Umbilical cord (tissue), 2 donors: ENCODE measurements at places on chromosomes 16 and 17. TPM values are rescaled to one million over a fixed set of nuclear protein-coding genes. Genes with fewer than 3 reads are reported as not detected.
A peak's percentile ranks its signal among the peaks of the same experiment; 100 is the strongest.

DNA sequence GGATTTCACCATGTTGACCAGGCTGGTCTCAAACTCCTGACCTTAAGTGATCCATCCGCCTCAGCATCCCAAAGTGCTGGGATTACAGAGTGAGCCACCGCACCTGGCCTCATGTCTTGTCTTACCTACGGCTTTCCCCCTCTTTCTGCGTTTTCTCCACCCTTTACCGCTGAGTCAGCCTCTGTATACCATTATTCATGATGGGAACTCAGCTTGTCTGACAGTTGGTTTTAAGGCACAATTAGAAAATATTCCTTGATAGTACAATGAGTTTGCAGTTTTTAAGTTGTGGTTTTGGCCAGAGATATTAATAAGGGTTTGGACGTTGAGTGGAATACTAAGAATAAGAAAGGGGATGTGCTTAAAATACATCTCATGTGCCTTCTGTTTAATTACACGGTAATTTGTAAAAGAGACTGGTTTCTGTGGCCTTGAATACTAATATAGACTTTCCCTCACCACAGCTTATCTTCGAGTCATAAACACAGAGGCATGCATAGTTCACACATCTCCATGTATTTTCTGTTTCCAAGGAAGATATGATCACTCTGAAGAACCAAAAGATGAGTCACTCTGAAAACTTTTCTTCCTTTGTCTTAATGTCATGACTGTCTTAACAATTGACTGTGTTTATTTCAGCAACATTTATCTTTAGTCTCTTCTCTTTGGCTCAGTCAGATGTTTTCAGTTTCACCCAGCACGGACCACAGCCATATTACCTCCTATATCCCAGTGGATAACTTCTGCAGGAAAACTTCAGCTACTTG, 54.4 kb downstream of the PITPNC1 start:
- DNase-seq = no peak

GRCh38 chr17:71337938-71338337, 782.9 kb upstream of the SOX9 start:
- DNase-seq = no peak

DNA sequence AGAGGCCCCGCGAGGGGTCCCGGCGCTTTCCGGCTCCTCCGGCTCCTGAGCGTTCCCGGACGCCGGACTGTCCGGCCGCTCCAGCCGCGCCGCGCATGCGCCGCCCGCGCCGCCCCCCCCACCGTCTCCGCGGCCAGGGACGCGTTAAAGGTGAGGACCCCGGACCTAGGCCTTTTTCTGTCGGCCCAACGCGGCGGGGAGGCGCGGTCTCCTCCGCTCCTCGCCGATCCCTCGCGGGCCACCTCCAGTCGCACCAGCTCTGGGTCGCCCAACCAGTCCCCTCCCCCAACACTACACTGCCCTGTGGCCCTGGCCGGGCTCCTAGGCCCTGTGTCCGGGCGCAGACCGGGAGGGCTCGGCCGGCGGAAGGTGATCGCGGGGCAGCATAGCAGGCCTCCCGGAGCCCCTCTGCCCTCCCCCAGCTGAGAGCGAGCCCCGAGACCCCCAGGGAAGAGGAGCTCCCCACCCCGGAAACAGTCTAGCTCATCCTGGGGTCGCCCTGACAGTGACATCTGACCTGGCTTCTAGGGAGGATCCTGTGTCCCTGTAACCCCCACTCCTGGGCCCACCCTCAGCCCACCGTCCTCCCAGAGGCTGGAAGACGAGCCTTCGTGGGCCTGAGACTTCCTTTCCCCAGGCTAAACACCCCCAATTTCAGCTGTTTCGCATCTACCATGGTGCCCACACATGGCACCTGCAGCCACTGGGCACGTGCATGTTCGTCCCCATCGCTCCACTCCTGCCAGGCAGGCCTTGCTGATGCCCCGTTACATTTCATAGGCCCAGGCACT, 14.7 kb upstream of the BCAR1 start:
- DNase-seq = peak; percentile 73

GRCh38 chr16:46826631-46827030, 4.3 kb downstream of the C16orf87 start:
- DNase-seq = no peak

GRCh38 chr16:84331998-84332780, 36.1 kb upstream of the ATP2C2 start:
- no peak for DNase-seq

GRCh38 chr17:14078027-14078426, 8.7 kb downstream of the COX10 start:
- no peak for DNase-seq

DNA sequence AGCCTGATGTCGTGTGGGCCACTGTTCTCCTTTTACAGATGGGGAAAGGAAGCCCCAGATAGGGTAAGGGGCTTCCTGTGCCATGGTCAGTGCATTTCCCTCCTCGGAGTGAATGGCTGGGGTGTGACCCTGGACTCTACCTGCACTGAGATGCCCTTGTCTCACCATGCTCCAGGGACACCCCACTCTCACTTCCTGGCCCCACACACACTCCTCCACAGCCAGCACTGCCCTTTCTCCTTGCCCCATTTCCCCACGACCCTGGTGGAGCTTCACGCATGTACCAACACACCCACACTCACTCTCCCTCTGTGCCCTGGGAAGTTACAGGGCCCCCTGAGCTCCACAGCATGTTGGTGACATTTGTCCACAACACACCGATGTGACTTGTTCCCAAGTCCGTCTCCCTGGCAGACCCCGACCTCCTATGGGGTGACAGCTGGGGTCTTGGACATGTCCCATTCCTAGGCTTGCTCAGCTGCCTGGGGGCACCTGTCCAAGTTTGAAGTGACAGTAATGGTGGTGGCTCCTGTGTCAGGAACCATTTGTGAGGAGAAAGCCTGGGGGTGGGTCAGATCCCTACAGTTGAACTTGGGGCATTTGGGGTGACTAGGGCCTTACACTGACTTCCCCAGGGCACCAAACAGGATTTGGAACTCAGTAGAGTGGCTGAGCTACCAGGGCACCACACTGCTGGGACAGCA, 47.4 kb downstream of the PECAM1 start:
- DNase-seq = no peak

GRCh38 chr17:28892024-28892423, 5.5 kb downstream of the FLOT2 start:
- no peak for DNase-seq

DNA sequence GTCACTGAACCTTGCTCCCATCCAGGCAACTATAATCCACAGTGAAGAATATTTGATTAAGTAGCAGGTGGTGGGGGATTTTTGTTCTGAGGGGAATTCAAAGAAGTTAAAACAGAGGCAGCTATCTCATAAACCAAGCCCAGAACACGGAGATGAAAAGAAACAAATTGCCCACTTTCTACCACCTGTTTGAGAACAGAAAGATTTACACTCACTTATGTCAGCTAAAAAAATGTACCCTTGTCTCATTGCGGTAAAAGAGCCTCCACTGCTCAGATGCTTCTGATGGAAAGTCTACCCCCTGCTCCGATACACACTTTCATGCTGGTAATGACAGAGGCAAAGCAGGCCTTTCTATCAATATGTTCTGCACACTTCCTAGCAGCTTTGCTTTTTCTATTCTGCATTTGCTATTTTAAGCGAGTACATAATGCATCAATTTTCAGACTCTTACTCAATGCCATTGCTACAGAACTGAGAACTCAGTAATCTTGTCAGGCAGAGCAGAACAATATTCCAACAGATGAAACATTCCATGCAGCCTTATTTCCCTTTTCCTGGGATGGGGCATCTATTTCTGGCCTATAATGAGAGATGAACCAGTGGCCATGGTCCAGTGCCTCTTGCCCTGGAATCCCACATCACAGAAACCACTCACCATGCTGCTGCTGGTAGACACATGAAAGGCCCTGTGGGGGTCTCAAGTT, 29.0 kb downstream of the CDK5R1 start:
- no peak for DNase-seq

GRCh38 chr17:50075446-50076032, 19.6 kb upstream of the PDK2 start:
- DNase-seq = no peak

GRCh38 chr16:55482056-55482455, 3.1 kb downstream of the MMP2 start:
- DNase-seq = no peak

GRCh38 chr16:83789642-83790401, 18.0 kb upstream of the HSBP1 start:
- DNase-seq = no peak

- DNase-seq = peak; percentile 49
Observed at GRCh38 chr16:9138731-9139501, 47.5 kb downstream of the HAPSTR1 start.

GRCh38 chr16:62755938-62756337, 719.7 kb upstream of the CDH8 start:
- no peak for DNase-seq

PYY gene
- total RNA-seq = not detected

HBA1 gene
- 3,215 TPM for total RNA-seq

VKORC1 gene
- 112 TPM for total RNA-seq

TOX3 gene
- total RNA-seq = 3.9 TPM

TOP3A gene
- total RNA-seq = 16.1 TPM

CD79B gene
- not detected for total RNA-seq
